HS-27A (cell line): ENCODE measurements at places on chromosomes 1 and 21.

GRCh38 chr21:17688912-17689874, 76.5 kb upstream of the BTG3 start:
- no peak for DNase-seq

- DNase-seq: no peak
These were observed 131.2 kb downstream of the CASZ1 start for GRCh38 chr1:10665226-10665625.

- DNase-seq: no peak
These were observed 618.7 kb upstream of the BRINP3 start for GRCh38 chr1:191096405-191096804.

- no peak for DNase-seq
These were observed 541.3 kb downstream of the DPYD start for GRCh38 chr1:97379387-97380075.

DNA sequence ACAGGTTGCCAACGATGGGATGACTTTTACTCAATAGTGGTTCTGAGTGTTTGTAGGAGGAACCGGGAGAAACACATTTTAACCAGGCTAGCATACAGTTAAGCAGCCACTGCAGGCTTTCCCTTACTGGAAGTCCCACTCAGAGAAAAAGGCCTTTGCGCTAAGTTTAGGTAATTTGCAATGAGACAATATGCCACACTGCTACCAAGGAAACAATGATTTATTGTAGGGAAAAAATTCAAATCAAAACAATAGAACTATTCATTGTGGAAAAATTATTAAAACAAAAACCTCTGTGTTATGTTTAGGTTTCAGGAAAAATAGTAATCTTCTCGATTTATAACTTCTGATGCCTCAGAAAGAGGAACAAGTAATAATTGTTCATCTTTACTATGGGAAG, 51.4 kb upstream of the CR2 start:
- no peak for DNase-seq

GRCh38 chr1:168728473-168729404, at the start of gene DPT:
Gene DPT (minus strand): TSS chr1:168729206. CDS start chr1:168729174, 32 bp downstream.
- no peak for DNase-seq

DNA sequence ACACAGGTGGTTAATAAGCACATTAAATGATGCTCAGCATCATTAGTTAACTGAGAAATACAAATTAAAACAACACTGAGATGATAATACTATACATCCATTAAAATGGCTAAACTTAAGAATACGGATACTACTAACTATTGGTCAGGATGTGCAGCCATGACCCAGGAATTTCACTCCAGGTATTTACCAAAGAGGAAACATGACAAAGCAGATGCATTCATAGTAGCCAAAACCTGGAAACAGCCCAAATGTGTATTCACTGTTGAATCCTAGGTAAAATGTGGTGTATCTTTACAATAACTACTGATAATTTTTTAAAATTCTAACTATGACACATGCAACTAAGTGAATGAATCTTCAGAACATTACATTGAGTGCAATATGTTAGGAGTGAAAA, 73.0 kb downstream of the PTPRC start:
- DNase-seq: no peak

DNA sequence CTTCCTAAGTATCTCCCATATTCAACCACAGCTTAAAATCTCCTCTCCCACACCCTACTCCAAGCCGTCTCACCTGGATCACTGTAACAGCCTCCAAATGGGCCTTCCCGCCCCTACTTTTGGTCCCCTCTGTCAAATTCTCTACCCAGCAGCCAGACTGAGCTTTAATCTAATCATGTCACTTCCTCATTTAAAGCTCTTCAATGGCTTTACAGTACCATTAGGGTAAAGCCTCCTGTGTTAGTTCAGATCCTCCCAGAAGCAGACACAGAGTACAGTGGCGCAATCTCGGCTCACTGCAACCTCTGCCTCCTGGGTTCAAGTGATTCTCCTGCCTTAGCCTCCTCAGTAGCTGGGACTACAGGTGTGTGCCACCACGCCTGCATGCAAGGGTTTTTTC, 46.8 kb upstream of the PSEN2 start:
- no peak for DNase-seq

- DNase-seq: no peak
These were observed 11.3 kb upstream of the TNFRSF25 start for GRCh38 chr1:6477039-6477820.

DNA sequence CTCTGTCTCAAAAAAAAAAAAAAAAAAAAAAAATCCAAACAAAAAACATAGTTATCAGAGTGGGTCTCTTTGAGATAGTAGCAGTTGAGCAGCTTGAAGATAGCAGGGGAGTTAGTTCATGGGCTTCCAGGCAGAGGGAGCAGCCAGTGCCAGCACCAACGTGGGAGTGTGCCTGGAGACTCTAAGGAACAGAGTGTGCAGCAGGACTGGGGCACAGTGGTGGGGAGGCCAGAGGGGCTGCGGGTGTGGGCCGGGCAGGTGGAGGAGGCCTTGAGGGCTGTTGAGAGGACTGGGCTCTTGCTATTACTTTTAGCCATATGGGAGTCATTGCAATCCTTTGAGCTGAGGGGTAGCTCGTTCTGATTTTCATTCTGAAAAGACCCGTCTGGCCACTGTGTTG, 63.8 kb downstream of the RYR2 start:
- DNase-seq: no peak

DNA sequence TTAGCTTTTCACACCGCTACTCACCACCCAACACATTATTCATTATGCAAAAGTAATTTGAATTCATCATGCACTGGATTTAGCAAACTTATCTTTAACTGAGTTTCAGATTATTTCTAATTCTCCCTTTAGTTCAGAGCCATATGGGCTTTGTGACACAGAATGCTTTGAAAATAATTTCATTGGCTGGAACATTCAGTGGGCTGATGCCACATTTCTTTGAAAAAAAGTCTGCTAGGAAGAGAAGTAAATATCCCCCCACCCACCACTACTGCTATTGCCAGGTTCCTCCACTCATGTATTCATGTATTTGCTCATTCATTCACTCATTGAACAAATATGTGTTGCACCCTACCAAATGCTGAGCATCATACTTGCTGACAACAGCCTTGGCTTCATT, 280.5 kb downstream of the DSCAM start:
- DNase-seq: no peak

DNA sequence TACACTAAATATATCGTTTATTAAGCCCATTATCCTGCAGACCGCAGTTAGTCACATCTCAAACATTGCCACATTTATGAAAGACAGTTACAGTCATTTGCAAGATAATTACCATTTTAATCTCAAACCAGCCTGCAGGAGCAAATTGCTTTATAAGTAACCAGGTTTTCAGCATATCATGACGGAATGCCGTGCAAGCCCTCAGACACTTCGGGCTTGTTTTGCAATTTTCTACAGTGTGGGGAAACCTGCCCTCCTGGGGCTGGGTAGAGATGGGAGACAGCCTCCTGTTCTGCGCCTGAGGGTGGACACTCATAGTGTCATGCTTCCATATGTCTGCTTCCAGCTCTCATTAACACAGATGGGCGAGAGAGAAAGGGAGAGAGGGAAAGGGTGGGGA, 563.9 kb downstream of the NPHP4 start:
- DNase-seq: no peak

- no peak for DNase-seq
These were observed 75.0 kb downstream of the PTPN14 start for GRCh38 chr1:214476229-214476985.

GRCh38 chr1:178353524-178353923, 143.2 kb downstream of the CLEC20A start:
- DNase-seq: no peak

GRCh38 chr1:90550626-90551406, 166.3 kb downstream of the BARHL2 start:
- DNase-seq: no peak

GRCh38 chr1:26412180-26412840, 1.7 kb downstream of the LIN28A start:
- DNase-seq: no peak

DNA sequence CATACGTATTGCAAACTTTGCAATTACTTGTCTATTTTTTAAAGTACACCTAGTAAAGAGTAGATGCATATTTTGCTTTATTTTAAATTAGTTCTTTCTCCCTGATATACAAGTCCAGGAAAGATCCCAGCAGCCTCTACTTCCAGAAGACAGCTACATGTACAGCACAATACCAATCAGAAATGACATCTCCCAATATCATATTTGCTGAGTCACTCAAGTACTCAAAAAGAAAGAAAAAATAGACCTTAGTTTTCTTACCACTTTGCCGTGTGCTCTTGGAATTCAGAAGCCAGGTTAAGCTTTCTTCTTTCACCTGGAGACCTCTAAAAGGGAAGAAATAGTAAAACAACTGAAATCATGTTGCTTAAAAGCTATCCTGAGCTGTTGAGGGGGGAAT, 412.6 kb upstream of the RUNX1 start:
- DNase-seq: no peak

DNA sequence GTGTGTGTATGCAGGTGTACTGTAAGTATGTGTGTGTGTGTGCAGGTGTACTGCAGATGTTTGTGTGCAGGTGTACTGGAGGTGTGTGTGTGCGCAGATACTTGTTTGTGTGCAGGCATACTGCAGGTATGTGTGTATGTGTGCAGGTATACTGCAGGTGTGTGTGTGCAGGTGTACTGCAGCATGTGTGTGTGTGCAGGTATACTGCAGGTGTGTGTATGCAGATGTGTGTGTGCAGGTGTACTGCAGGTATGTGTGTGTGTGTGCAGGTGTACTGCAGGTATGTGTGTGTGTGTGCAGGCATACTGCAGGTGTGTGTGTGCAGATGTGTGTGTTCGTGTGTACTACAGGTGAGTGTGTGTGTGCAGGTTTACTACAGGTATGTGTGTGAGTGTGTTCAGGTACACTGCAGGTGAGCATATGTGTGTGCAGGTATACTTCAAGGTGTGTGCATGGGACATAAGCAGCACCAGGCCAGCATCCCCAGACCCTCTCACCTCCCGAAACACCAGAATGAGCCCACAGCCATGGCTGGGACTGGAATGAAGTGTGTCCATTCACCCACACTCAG, 97.5 kb downstream of the DMRTB1 start:
- DNase-seq: no peak

DNA sequence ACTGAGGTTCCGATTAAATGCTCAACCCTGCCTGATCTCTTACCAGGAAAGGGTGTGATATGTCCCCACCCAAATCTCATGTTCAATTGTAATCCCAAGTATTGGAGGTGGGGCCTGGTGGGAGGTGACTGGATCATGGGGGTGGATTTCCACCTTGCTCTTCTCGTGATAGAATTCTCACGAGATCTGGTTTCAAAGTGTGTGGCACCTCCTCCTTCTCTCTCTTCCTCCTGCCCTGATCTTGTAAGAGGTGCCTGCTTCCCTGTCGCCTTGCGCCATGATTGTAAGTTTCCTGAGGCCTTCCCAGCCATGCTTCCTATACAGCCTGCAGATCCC, 34.9 kb downstream of the RSPH1 start:
- DNase-seq: no peak

- DNase-seq: no peak
These were observed 39.2 kb downstream of the PROX1 start for GRCh38 chr1:214026985-214027384.

DNA sequence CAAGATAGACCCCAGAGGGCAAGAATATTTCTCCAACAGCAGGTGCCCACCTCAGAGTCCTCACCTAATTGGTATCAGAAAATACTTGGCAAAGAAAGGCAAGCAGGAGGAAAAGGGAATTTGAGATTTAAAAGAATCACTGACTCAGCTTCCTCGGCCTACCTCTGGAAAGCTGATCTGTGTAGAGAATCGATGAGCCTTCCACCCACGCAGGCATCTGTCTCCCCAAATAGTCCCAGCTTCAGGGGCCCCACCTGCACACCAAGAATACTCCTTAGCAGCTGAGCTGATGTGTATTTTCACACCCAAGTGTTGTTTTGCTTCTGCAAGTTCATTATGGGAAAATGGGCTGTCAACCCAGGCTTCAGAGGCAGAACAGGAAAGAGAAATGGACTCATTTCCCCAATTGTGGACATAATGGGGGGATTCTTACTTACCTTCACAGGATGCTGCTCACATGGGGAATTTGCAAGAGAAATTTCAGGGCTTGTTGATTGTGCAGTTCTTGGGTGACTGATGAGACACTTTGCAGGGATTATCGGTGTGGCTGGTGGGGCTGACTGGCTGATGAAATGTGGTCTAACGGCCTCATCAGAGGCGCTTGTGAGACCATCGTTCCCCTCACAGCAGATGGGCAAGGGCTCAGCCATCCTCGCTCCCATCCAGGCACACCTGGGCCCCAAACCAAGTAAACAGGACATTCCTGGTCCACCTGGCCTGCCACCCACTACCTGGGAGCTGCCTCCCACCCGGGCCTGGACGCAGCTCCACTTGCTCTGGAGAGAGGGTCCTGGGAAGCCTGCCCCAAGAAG, 436.3 kb downstream of the PTPRU start:
- no peak for DNase-seq

- no peak for DNase-seq
These were observed at the start of gene BTBD19 for GRCh38 chr1:44808063-44808937. Gene BTBD19 (plus strand): TSS chr1:44808523. CDS start chr1:44808821, 298 bp downstream.

DNA sequence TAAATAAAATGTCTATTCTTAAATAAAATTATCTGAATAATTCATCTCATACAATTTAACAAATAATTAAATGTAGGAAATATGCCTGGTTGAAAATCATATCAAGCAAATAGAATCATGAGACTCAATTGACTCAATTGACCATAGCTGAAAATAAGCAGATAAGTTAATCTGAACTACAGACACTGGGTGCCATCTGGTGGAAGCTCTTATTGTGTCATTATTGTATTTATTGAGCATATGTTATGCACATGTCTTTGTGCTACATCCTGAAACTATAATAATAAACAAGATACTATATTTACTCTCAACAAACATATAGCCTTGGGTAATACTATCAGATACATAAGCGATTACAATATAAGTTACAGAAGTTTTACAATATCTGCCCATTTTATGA, 41.0 kb downstream of the BRINP3 start:
- DNase-seq: peak; percentile 17

DNA sequence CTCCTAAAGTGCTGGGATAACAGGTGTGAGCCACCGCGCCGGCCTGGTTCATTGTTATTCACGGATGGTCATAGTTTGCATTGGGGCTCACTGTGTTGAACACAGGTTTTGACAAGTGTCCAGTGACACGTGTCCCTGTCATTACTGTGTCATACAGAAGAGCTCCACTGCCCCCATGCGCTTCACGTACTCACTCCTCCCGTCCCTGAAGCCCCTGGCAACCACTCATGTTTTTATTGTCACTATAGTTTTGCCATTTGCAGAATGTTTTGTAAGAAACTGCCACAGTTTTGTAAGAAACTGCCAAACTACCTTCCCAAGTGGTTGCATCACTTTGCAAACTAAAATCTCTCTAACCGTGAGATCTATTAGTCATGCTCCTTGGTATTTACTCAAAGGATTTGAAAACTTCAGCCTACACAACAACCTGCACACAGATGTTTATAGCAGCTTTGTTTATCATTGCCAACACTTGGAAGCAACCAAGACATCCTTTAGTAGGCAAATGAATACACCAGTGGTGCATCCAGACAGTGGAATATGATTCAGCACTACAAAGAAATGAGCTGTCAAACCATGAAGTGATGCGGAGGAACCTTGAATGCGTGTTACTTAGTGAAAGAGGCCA, 163.2 kb upstream of the COL6A1 start:
- no peak for DNase-seq

- no peak for DNase-seq
These were observed 72.7 kb downstream of the HUNK start for GRCh38 chr21:31945546-31945945.

- DNase-seq: no peak
These were observed 7.2 kb downstream of the ARF1 start for GRCh38 chr1:228089519-228090380.

GRCh38 chr1:85373378-85373708, 91.6 kb downstream of the DDAH1 start:
- DNase-seq: no peak

GRCh38 chr1:92277105-92277723, 21.6 kb downstream of the GLMN start:
- DNase-seq: no peak

- no peak for DNase-seq
These were observed 168.7 kb upstream of the FMN2 start for GRCh38 chr1:239922778-239923522.
